ENCODE measurements at places on chromosomes 1 and 21.

GRCh38 chr21:42423197-42423675, 19.5 kb downstream of the UBASH3A start:
- peak; percentile 32 for DNase-seq

DNA sequence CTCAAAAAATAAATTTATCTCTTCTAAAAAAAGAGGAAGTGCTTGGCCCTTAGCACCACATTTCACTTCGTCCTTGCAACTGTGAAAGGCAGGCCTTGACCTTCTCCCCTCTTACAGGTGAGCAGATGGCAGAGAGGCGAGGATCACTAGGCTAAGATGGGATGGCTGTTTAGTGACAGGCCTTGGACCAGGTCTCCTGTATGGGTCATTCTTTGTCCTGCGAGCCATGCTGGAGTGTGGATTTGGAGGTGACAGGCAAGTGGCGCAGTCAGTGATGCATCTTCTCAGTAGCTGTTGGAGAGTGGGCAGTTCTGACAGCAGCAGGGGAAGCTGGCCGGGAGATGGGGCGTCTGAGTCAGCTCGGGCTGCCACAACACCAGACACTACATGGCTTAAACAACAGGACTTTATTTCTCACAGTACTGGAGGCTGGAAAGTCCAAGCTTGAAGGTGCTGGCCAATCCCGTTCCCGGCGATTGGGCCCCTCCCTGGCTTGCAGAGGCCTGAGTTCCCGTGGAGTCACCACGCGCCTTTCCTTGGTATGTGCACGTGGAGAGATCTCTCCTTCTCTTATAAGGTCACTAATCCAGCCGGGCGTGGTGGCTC, 16.5 kb downstream of the SLC27A3 start:
- DNase-seq, result no peak

- DNase-seq, result no peak
These were observed 409.5 kb downstream of the PLPP3 start for GRCh38 chr1:56169856-56170255.

GRCh38 chr1:1419813-1420653, 1.0 kb downstream of the ANKRD65 start:
- no peak for DNase-seq

DNA sequence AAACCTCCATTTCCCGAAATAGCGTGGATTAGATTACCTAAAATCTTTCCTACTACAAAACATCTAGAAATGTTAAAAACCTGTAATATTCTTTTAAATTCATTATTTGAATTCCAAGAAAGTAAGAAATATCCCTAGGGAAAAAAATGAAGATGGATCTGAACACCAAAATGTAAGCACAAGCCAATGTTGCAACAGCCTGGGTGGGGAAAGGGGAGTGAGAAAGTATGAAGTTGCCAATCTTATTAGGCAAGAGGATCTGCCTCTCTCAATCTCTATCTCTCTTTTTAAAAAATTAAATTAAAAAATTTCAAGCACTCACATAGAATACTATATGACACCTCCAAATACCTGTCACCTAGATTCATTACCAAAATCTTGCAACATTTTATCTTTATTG, 74.9 kb upstream of the IRF2BP2 start:
- no peak for DNase-seq

DNA sequence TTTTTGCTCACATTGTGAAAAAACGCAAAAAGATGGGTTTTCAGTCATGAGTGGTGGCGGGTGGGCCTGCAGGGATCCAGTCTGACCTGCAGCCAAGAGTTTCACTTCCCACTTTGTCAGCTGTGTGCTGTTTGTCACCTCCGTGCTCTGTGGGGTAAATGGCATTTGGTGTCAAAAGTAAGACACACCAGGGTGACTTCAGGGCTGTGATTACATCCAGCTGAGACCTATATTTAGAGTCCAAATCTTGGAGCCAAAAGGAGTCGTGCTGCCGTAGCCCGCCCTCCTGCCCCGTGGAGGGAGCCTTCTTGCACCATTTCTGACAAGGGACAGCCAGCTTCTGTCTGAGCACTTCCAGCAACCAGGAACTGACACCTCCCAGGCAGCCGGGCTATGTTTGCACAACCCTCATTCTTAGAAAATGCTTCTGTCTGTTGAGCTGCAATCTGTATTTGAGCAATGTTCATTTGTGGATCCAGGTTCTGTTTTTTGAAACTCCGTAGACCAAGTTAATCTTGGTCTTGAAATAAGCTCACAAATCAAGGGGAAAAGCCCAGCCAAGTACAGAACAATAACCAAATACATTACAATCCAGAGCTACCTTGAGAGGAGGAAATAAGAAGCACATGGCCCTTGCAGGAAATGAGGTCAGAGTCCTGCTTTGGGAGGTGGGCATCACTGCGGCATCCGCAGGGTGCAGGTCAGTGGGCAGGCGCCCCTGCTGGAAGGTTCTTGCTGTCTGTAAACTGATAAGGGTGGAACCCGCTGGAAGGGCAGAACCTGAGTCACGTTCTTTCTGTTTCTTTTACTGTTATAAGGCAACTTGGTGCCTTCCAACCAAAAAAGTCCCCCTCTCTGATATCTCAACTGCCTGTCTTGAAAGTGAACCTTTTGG, 14.4 kb downstream of the ABCG1 start:
- peak; percentile 73 for DNase-seq

- no peak for DNase-seq
These were observed 165.4 kb upstream of the HMGB4 start for GRCh38 chr1:33698361-33699035.

- DNase-seq, result no peak
These were observed 162.7 kb downstream of the HMCN1 start for GRCh38 chr1:185896863-185897262.

DNA sequence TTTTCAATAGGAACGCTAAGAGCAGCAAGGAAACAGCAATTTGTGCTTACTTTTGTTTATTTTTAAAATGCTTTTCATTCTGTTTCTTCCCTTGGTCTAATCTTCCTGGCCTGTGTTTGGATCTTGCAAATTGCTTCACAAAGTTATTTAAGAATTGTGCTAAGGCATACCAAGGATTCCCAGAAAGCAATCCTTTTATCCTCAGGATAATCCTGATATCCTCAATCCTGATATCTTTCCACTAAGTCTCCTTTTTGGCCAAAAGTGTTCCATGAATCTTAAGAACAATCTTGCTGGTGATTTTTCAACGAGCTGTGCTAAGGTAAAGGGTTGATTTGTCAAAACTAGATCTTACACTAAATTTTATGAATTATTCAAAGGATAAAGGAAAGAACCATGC, 1577.9 kb downstream of the PLA2G4A start:
- DNase-seq, result no peak

- no peak for DNase-seq
These were observed 915 bp downstream of the CDC20 start for GRCh38 chr1:43359696-43360095.

DNA sequence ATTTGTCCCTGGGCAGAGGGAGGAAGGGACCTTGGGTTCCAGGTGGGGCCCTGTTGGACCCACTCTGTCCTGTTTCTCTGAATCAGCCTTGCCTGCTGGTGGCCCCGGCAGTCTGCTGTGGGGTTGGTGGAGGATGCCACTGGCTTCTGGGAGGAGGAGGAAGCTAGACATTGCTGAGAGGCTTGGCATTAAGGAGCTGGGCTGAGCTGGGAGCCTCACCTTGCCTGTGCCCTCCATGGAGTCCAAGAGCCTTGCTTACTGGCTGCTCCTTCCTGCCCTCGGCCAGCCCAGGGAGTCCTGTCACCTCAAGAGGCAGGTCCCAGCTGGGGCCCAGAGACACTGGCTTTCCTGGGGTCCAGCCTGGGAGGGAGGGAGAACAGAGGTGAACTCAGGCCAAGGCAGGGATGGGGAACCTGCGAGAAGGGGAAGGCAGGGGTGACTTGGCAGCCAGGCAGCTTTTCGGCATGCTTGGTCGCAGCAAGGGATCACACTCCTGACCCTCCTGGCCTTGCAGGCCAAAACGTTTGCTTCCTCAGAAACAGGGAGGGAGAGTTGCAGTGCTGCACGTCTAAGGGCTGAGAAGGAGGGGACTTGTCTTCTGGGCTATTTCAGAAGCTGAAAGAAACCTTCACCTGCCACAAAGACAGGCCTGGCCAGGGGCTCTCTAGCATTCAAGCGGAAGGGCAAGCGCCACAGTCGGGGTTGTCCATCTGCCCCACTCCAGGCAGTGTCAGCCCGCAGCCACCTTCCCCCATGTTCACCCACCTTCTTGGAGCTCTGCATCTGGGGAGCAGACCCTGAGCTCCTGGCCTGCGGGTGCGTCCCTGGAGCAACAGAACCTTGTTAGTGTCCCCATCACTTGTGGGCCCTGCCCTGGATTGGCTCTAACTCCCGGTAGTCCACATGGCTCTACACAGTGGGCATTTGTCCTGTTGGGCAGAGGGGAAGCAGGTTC, 8.9 kb downstream of the TMEM201 start:
- no peak for DNase-seq

- DNase-seq, result no peak
These were observed 145.4 kb upstream of the KCTD3 start for GRCh38 chr1:215421744-215422143.

DNA sequence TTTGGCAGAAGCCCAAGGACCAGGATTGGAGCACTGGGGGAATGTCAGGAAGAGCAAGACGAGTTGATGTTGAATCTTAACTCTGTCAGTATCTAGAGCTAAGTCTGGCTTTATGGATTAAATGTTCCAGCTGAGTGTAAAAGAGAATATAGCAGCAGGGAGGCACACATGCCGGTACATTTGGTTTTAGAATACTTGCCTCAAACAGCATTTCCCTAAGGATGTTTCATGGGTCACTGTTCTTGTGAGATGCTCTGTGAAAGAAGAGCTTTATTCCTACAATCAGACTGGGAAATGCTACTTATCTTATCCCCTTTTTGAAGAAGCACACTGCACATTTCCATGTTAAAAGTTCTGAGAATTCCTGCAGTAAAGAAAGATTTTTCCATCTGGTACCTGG, 440.3 kb upstream of the B3GALT2 start:
- no peak for DNase-seq

- DNase-seq, result no peak
These were observed 10.2 kb downstream of the SH3BP5L start for GRCh38 chr1:248815407-248816034.

DNA sequence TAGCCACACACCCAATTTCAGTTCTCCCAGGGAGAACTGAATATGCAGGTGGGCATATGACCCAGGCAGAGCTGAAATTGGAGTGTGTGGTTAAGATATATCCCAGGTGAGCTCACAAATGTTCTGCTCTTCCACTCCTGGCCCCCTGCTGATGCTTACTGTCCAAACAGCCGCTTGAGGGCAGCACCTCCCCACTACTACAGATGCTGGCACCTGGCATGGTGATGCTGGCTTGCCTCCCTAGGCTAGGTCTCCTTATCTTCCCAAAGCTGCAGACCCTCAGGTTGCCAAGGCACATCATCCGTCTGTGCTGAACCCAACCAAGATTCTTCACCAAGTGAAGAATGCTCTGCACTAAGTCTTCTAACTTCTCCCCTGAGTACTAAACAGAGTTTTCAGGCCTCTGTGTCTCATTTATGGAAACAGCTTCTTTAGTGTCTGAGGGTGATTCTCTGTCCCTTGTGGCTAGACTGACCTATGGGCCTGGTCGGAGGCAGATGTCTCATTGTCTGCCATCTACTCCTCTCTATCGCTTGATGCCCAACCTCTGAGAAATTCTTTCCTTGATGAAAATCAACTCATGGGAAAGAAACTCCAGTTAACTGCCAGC, 27.2 kb downstream of the XCL1 start:
- DNase-seq, result peak; percentile 60

GRCh38 chr1:40753142-40753882, 30.3 kb upstream of the KCNQ4 start:
- no peak for DNase-seq

DNA sequence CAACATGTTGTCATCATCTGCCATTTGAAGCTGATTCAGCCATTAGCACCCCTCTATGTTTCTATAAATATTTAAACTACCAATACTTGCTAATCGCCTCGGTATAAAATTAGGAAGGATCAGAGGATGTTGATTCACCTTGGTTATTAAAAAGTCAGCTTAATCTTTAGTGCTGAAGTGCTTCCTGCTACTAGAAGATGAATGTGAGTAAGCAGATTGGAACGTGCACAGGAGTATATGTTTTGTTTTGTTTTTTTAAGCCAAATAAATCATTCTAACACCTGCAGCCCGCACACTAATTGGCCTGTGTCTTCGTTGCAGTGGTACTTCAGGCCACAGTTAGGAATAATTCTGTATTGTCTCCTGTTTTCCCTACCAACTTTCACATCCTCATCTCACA, 485.7 kb downstream of the AJAP1 start:
- no peak for DNase-seq

DNA sequence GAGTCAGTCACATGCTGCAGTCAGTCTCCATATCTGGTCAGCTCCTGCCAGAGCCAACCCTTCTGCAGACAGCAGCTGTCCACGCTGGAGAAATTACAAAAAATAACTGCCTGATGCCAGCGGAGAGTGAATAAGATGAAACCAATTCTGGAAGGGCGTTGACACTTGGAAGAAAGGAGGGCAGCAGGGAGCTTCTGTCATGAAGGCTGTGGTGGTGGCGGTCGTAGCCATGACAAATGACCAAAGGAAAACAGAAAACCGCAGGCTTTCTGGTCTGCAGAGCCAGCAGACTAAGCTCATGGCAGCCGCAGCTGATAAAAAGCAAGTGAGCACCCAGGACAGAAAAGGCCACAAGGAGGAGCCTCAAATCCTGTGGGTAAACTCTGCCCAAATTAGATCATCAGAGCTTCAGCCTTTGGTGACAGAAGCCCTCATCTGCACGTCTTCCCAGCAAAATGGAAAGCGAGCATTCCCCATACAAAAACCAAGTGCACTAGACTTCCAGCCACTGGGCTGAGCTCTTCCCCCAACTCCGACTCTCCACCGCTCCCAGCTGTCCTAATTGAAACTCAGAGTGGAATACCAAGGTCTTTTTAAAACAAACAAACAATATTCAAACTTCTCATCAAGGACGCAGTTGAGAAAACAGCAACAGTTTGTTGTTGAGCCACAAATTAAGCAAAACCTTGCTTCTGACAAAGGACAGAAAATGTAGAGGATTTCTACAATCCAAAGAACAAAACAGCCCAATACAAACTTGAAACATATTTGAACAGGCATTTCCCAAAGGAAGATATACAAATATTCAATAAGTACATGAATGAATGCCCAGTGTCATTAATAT, 28.7 kb downstream of the RSPH1 start:
- DNase-seq, result no peak

- DNase-seq, result no peak
These were observed 98.0 kb upstream of the C1orf105 start for GRCh38 chr1:172322219-172323061.

DNA sequence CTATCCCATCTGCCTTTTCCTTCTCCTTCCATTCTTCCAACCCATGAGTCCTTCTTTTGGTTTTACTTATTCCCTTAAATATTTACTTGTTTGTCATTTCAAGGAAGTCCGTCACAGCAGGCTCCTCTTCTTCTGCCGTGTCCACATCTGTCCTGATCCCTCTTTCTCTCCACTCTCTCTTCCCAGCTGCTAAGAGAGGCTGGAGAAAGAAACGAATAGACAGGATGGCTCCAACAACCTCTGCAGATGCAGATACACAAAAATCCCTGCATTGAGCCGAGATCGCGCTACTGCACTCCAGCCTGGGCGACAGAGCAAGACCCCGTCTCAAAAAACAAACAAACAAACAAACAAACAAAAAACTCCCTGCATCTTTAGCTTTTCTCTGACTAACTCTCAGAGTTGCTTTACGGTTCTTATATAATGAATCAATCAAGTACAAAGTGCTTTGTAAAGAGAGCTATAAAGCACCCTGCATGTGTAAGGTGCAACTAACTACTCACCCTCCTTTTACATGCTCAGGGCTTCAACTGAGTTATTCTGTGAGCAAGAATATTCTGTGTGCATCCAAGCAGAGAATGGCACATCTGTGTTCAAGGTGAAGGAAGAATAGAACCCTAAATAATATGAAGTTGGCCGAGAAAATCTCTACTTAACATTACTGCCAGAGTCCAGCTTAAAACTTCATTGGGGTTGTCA, 3.8 kb upstream of the SAMD13 start:
- DNase-seq, result no peak

All from T-helper 1 cell (primary cell).